Fibroblast of the aortic adventitia (primary cell): ENCODE measurements at places on chromosomes 11 and 22. TPM values are rescaled to one million over a fixed set of nuclear protein-coding genes. Genes with fewer than 3 reads are reported as not detected.

Gene OR51B2
- total RNA-seq: not detected in 2 replicates

- DNase-seq: no peak
Measured at GRCh38 chr11:9277176-9277575, 12.0 kb upstream of the DENND5A start.

Gene RIC3
- not detected in 2 replicates for total RNA-seq

Gene PHF21B
- total RNA-seq: not detected in 2 replicates

Gene BACE1
- 33.4 and 50.0 TPM in 2 replicates for total RNA-seq

DNA sequence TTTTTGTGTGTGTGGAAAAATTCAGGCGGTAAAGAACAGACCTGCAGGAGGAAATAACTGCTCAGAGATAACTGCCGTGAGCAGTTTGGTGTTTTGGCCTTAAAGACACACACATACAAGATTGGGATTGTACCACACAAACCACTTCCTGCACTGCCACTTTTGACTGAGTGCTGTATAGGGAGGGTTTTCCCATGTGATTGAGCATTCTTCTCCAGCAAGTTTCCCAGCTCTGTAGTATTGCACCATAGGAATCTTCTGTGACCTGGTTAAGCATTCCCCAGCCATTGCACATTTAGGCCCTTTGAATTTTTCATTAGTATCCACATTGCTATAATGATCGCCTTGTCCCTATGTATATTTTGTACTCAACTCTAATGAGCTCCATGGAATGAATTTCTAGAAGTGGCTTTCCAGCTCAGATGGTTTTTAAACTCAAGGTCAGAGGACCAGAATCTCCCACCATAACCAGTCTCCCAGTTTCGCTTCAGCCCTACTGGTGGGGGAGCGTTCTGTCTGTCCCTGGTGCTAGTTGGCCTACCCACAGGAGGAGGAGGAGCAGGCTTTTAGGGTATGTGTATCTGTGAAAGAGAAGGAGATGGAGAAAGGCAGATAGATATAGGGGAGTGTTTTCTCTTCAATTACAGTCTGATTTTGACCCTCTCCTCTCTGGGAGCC is 9.3 kb downstream of the CD82 start:
- DNase-seq: peak; percentile 83

- no peak for DNase-seq
Measured at GRCh38 chr11:69362315-69362714, 68.4 kb downstream of the MYEOV start.

DNA sequence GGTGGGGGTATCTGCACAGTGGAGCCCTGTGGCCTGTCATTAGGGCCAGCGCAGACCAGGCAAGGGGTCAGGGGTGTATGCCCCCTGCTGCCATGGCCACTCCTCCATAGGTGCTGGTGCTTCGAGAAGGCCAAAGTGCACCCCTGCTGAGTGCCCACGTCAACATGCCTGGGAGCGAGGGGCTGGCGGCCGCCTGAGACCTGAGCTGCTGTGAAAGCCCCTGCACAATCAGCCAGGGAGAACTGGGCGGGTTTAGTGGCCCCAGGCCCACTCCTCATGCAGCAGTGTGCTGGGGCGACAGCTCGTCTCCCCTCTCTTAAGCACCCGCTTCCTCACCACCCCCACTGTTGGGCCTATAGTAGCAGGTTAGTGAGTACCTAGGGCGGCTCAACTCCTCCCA is 14.0 kb downstream of the ZDHHC24 start:
- no peak for DNase-seq

DNA sequence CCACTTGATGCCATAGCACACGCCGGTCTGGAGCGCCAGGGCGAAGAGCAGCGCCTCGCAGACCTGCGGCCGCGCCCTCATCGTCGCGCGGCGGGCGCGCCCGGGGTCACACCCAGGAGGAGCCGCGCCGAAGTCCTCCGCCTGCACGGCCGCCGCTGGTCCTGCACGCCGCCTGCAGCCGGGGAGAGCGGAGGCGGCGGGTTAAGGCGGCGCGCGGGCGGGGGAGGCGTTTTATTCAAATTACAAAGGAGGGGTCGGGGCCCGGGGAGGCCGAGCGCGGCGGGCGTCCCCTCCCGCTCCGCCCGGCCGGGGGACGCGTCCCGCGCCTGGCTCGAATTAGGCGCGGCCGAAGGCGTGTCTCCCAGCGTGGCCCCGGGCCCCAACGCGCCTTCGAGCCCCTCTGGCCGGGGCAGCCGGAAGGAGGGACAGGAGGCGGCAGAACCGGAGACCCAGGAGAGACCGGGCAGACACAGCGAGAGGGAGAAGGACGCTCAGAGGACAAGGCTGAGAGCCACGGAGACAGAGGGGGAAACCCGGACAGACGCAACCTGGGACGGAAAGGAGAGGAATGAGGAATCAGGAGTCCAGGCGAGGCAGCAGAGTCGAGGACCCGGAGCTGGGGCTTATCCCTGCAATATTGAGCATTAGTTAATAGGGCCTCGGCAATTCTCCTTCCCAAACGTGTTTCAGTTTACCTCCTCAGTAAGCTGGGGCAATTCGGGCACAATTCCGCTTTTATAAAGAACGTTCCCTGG is at the start of gene WNT11:
Gene WNT11, minus strand, starts transcription at position 176 of the 755 bp plus-strand sequence. Its CDS starts 95 bp downstream, at position 81.
- DNase-seq: peak; percentile 22

GRCh38 chr11:61794579-61794978 is 1.9 kb downstream of the FEN1 start:
- DNase-seq: no peak

DNA sequence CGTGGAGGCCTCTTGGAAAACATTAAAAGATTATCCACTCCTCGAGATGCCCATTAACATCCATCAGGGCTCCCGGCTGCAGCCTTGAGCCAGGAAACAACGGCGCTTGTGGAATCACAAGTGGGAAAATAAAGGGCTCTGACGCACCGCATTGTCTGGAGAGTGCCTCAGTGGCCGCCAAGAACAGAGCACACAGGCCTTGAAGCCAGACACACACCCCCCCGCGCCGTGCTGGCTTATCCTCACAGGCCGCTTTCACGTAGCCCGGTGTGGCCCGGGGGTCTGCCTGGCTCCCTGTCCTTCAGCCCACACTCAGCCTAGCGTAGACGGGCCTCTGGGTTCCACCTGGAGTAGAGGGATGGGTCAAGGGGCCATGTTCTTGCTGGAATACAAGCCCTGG is 1020.5 kb downstream of the BRD1 start:
- no peak for DNase-seq

Gene SPI1
- not detected in 2 replicates for total RNA-seq

DNA sequence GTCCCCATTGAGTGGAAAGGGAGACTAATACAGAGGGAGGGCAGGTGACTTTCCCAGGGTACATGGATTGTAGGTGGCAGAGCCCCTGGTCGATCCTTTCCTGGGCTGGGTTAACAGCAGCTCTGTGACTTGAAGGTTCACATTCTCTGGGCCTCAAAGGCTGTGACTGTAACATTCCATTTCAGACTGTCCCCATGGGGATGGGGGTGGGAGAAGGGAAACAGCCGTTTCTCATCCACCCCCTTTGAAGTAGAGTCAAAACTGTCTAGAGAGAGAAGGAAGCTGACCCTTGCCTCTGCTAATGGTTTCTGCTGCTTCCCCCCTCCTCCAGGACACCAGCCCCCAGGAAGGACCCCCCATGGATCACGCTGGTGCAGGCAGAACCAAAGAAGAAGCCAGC is 19.2 kb downstream of the MICALL1 start:
- no peak for DNase-seq

GRCh38 chr11:16613512-16614381 is 124.7 kb upstream of the C11orf58 start:
- DNase-seq: peak; percentile 75

Gene KCNJ1
- total RNA-seq: 0.25 TPM in 1 of 2 replicates, not detected in the other

DNA sequence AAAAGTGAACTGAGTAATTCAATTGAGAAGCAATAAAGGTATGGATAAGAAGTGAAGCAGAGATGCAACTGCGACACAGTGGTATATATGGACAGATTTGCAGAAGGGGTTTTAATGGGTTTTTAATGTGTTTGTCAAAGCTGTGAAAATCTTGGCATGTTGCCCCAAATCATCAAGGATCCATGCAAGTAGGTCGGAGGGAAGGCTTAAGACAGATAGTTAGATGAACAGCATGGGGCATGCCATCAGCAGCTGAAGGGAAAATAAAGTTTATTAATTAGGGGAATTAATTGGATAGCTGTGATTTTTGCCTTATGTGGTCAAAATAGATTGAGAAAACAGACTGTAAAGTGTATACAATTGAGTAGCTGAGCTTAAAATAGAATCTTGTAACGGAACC is 840.1 kb downstream of the JRKL start:
- DNase-seq: no peak

- no peak for DNase-seq
Measured at GRCh38 chr11:70733327-70734325, 335.3 kb downstream of the CTTN start.

Gene MMP13
- total RNA-seq: not detected in 2 replicates

GRCh38 chr22:41038732-41039131 is 53.7 kb upstream of the EP300 start:
- DNase-seq: no peak

DNA sequence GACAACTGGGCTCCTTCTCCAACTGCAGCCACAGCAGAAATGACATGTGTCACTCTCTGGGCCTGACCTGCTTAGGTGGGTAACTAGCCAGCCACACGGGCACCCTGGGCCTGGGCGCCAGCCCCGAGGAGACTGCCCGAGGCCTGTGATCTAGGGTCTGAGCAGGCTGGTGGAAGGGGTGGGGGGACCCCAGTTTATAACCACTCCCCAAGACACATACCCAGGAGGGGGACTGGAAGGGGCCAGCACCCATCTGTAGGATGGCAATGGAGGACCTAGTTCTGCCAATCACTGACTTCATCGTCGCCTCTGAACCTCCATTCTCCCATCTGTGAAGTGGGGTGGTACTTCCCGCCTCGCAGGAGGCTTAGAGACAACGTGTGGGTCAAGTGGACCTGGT is 16.1 kb downstream of the CD5 start:
- no peak for DNase-seq

GRCh38 chr11:12280199-12280837 is 97.1 kb upstream of the PARVA start:
- DNase-seq: no peak

DNA sequence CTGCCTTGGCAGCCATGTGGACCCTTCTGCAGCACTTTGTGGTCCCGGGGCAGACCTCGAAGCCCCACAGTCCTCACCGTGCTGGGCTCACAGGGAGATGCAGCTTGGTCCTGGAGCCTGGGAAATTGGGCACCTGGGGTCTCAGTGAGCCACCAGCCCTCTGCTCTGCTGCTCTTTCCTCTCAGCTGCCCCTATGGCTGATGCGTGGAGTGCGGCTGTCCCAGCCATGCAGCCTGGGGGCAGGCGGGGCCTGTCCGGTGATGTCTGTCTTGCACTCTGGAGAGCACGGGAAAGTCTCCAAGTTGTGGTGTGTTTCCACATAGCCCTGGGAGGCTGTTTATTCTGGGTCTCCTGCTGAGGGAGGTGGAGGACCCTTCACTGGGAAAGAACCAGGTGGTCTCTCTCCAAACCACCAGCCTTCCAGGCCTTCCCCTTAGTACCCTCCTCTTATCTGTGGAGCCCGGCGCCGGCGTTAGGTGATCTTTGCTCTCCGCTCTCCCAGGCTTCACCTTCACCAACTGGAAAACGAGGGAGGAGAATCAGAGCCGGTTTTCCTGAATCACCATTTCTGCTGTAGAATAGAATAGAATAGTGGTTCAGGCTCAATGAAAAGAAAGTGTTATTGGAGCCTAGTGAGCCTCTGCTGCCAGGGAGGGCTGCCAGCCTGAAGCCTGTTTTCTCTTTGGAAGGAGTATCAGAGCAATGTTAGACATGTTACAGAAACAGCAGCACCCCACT is 41.2 kb upstream of the GRAMD4 start:
- peak; percentile 35 for DNase-seq

- DNase-seq: no peak
Measured at GRCh38 chr11:40161854-40162410, 1297.5 kb downstream of the LRRC4C start.

Gene KCTD14
- total RNA-seq: 0.45 TPM in 1 of 2 replicates, not detected in the other

Gene CHORDC1
- total RNA-seq: 36.6 and 39.9 TPM in 2 replicates

DNA sequence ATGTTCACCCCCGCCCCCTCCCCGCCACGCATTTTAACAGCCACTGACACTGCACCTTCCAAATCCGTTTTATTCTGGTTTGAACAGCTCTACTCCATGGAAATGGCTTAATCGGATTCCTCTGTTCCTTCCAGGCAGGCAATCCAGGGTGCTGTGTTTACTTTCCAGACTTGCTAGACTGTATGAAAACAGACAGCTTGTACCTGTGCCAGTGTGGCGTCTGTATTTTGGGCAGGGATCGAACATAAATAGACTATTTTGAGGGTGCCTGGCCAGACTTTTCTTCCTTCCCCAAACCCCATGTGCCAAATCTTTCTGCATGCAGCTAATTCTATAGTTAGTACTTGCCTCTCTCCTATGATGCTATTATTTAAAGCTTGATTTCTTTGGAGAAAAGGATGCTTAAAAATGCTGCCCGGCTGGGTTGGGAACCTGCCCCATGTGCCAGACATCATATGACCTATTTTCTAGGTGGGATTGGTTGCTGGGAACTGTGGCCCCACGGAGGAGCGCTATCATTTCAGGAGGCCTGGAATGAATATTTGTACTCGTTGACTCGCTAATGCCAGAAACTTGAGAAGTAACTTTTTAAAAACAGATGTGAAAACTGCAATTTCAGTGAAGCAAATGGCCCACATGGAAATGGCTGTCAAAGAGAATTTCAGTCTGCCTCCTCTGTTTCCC is 814.8 kb downstream of the BRD1 start:
- no peak for DNase-seq

Gene CTSW
- total RNA-seq: not detected in 2 replicates

Gene ANO9
- total RNA-seq: not detected in 2 replicates

- peak; percentile 78 for DNase-seq
Measured at GRCh38 chr11:34492806-34493414, 20.7 kb downstream of the ELF5 start.

- DNase-seq: peak; percentile 77
Measured at GRCh38 chr22:38238519-38239071, 34.2 kb downstream of the TMEM184B start.

DNA sequence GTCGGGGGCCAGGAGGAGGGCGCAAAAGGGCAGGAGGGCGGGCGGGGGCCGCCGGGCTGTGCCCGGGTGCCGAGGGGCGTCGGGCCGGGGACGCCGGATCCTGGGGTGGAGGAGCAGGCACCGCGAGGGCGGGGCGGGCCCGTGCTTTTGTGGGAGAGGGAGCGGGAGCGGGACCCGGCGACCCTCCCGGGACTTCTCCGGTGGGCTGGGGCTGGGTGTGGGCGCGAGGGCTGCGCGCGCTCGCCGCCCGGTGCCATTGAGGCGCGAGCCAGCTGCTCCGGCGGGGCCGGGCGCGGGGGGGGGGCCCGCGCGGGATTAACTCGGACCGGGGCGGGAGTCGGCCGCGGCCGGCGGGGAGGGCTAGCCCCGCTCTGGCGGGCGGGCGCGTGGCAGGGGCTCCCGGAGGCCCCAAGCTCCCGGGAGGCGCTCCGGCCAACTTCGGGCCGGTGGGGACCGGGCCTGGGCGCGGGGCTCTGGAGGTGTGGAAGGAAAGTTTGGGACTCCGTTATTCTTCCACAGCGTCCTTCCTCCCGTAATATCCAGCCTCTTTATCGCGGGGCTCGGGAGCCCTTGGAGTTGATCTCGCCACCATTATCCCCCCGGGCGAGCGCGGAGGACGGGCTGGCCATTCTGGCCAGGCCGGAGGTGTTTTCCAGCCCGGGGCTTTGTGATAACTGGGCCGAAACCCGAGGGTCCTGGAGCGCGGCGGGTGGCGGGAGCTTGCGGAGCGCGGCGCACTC is 936 bp downstream of the CECR2 start:
- no peak for DNase-seq
